SK-MEL-5 (cell line): ENCODE measurements at places on chromosomes 6 and 20. TPM values are rescaled to one million over a fixed set of nuclear protein-coding genes. Genes with fewer than 3 reads are reported as not detected.

The SEL1L2 gene
- not detected in 2 replicates for total RNA-seq

The RAET1E gene
- not detected in 2 replicates for total RNA-seq

The GSTA3 gene
- total RNA-seq = 0.80 TPM in 1 of 2 replicates, not detected in the other

The EPHA7 gene
- 4.9 and 5.7 TPM in 2 replicates for total RNA-seq

The MAS1 gene
- not detected in 2 replicates for total RNA-seq

The FANCE gene
- total RNA-seq = 9.6 and 9.9 TPM in 2 replicates

The MYH7B gene
- total RNA-seq = 0.03 and 0.08 TPM in 2 replicates

The ZNF165 gene
- total RNA-seq = 0.19 and 0.37 TPM in 2 replicates

The CTAGE9 gene
- total RNA-seq = not detected in 2 replicates

The SPATA25 gene
- 1.3 and 2.2 TPM in 2 replicates for total RNA-seq

The SALL4 gene
- 0.40 and 0.64 TPM in 2 replicates for total RNA-seq

The CLIC5 gene
- not detected in 2 replicates for total RNA-seq

The FGD2 gene
- 0.08 TPM in 1 of 2 replicates, not detected in the other for total RNA-seq

- DNase-seq = no peak
Measured at GRCh38 chr6:44190715-44191114, 26.0 kb upstream of the MYMX start.

DNA sequence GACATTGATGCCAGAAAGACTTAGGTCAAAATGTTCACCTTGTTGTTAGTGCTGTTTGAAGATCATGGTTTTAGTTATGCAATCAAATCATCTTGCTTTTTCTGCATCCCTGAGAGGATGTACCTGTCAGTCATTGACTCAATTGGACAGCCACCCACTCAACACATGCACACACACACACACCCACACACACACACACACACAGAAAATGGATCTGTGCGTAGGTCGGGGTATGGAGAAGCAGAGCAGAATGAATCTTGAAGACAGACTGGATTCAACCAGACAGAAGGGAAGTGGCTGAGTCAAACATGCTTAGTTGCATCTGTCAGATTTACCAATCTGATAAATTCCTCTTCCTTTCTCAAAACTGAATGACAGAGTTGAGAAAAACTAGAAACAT lies 19.1 kb upstream of the ZSCAN23 start:
- DNase-seq = no peak

- DNase-seq = peak; percentile 8
Measured at GRCh38 chr6:125099211-125100073, 54.1 kb upstream of the TPD52L1 start.

- DNase-seq = no peak
Measured at GRCh38 chr20:25586877-25587276, 1.5 kb upstream of the NINL start.

- DNase-seq = no peak
Measured at GRCh38 chr6:92132457-92132856, 1286.9 kb downstream of the EPHA7 start.

DNA sequence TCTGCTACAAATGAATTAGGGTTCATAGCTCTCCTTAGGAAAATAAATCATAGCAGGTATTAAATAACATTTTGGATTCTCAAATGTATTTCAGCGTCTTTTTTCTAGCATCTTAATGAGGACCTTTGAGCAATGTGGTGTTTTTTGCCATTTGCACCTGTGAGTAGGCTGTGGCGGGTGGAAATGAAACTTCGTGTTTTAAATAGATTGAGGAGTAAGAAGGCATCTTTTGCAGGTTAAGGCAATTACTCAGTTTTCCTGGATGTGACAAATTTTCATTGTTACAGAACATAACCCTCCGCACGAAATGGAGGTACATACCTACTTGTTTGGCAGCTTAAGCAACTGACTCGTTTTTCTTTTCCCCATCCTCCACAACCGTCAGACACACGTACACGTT lies 708.9 kb upstream of the NRSN1 start:
- DNase-seq = no peak

DNA sequence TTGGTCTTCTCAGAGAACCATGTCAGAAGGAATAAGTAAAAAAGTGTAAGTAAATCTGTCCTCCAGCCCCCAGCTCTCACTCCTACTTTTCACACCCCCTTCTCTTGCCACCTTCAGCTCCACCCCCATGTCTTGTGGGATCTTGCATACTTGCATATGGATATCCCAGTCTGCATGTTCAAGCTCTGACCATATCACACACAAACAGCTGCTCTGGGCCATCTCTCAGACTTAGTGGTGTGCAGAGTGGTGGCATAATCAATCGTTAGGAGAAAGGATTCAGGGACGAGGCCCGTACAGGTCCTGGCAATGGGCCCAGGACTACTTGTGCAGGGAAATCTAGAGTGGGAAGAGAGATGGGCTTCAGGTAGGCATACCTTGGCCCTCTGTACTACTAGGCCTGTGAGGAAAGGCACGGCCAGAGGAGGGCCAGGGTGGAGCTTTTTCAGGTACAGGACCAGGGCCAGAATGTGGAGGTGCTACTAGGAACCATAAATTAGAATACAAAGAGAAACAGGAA lies 112.0 kb upstream of the SGK1 start:
- DNase-seq = no peak

DNA sequence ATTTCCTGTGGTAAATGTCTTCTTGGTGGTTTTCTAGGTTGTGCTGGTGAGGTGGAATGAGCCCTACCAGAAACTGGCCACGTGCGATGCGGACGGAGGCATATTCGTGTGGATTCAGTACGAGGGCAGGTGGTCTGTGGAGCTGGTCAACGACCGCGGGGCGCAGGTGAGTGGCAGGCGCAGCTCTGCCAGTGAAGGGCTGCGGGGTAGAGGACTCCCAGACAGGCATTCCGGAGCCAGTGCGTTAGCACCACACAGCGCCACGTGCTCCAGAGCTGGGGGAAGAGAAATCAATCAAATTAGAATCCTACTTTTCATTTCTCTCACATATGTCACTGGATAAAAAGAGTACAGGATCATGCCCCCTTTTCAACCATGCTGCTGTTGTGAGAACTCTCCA lies 100.8 kb downstream of the TULP4 start:
- no peak for DNase-seq

- DNase-seq = no peak
Measured at GRCh38 chr6:63757826-63758225, 122.2 kb downstream of the PHF3 start.

GRCh38 chr20:8315639-8316573 lies 183.8 kb downstream of the PLCB1 start:
- DNase-seq = no peak

- no peak for DNase-seq
Measured at GRCh38 chr6:147867433-147868226, 359.1 kb downstream of the SAMD5 start.

DNA sequence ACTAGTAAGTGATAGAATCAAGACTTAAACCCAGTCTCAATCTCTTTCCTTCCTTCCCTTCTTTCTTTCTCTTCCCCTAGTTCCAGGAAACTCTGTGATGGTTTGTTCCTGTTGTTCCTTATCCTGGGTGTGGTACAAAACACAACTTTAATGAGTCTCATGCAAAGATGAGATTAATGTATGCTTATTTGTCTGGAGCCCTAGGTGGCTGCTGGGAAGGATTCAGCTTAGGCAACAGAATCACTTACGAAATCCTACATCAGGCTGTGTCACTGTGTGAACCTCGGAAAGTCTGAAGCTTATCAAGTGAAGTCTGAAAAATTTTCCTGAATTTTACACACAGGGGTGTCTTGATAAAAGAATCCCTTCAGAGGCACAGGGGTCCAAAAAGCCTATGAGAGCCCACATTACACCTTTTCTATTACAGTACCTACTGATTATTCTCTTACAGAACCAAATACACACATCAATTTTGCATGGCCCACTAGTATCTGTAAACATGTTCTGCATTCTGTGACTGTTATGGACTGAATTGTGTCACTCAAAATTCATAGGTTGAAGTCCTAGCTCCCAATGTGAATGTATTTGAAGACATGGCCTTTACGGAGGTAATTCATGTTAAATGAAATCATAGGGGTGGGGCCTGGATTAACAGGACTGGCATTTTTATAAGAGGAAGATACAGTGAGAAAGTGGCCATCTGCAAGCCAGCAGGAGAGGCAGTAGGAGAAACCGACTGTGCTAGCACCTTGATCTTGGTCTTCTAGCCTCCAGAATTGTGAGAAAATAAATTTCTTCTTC lies 144.7 kb downstream of the MYB start:
- DNase-seq = no peak

DNA sequence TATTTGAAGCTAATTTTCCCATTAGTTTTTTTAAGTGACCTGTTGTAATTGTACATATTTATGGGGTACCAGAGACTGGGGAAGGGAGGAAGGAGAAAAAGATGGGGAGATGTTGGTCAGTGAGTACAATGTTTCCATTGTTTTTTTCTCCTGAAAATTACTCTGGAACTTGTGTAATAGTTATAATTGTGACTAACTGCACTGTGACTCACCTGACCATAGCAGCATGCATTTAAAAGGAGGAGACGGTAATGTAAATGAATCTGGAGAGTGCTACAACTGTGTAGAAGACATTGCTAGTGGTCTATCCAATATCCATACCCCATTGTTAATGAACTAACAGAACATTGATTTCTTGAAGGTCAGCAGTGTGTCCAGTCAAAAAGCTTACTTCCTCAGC lies 133.4 kb downstream of the RFPL4B start:
- no peak for DNase-seq

GRCh38 chr6:106825156-106825555 lies 149.4 kb downstream of the CD24 start:
- DNase-seq = no peak

DNA sequence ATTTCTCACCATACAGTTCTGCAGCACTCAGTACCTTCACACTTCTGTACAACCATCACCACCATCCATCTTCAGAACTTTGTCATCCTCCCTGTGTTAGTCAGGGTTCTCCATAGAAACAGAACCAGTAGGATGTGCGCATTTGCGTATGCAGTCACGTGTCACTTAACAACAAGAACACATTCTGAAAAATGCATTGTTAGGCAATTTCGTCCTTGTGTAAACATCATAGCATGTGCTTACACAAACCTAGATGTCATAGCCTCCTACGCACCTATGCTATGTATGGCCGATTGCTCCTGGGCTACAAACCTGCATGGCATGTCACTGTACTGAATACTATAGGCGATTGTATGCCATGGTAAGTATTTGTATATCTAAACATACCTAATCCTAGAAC lies 66.2 kb upstream of the PTPRT start:
- DNase-seq = no peak

GRCh38 chr6:11386323-11386722 lies 151.2 kb upstream of the TMEM170B start:
- no peak for DNase-seq

DNA sequence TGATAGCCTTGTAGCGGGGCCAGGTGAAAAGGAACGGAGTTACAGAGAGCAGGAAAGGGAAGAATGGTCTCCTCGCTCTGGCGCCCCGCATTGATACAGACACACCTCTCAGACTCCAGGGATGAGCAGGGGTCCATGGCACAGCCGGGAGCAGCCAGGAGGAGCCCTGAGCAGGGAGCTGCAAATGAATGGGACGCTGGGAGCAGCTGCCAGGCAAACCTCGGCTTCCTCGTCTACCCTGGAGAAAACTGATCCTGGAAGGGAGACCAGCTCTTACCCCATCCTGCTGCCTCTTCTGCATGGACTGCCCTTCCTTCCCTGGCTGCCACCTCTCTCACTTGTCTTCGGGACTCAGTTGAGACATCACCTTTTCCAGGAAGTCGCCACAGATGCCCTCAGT lies 97.3 kb upstream of the MAFB start:
- no peak for DNase-seq

GRCh38 chr6:28683945-28684538 lies 158.4 kb downstream of the GPX5 start:
- peak; percentile 72 for DNase-seq

- DNase-seq = no peak
Measured at GRCh38 chr6:54335871-54336270, 27.6 kb downstream of the TINAG start.

DNA sequence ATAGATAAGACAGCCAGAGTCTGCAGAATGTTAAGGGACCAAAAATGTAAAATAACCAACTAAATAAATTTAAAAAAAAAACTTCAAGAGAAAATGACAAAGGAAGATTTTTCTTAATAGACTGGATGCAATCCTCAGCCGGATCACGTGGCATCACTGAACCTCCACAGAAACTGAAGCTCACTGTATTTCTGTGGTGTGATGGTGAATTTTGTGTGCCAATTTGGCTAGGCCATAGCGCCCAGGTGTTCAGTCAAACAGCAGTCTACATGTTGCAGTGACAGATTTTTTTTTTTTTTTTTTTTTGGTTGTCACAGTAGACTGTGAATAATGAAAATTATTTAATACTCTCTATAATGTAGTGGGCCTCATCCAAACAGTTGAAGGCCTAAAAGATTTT lies 95.5 kb downstream of the ARHGAP18 start:
- DNase-seq = no peak

DNA sequence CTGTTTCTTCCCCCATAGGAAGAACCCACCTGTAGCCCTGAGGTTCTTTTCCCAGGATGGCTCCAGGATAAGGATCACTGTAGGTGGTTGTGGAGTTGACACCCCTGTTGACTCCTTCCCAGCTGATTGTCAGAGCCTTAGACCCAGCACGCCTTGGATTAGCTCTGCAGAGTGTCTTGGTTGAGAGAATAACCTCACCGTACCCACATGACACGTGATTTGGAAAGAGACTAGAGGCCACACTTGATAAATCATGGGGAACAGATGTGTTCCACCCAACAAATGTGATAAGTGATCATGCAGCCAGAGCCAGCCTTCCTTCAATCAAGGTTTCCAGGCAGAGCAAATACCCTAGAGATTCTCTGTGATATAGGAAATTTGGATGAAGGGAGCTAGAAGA lies 12.2 kb downstream of the BTN3A1 start:
- no peak for DNase-seq

GRCh38 chr6:3403238-3404173 lies 53.3 kb downstream of the SLC22A23 start:
- no peak for DNase-seq

DNA sequence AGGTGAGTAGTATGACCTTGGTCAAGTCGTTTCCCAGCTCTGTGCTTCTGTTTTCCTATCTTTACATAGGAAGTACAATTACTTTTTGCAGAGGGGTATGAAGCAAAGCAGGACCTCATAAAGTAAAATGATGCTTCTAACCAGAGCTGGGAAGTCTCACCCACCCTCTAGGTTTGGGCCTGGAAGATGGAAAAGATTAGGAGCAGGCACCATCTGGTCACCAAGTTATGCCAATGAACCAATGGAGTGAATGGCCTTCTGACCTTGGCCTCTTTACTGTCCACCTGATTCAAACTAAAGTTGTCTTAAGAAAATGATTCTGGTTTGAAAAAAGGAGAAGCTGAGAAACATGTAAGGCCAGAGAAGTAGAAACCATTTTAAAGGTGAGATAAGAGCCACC lies 68.9 kb upstream of the CTNNBL1 start:
- no peak for DNase-seq

DNA sequence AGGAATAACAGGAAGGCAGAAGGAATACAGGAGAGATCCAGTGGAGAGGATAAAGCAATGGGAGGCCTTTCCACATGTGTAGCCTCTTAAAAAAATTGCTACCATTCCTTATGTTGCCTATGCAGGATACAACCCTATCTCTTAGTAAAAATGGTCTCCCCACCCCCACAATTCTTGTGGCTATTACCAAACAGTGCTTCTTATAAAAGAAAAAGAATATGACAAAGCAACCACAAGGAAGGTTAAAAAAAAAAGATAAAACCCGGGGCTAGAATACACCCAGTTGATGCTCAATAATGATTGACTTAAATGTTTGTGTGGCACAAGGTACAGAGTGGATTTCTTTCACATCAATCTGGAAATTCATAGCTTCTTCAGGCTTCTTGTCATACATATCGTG lies 250.9 kb downstream of the HIVEP2 start:
- DNase-seq = no peak

- DNase-seq = no peak
Measured at GRCh38 chr6:148146717-148147462, 195.7 kb upstream of the SASH1 start.

GRCh38 chr6:4664911-4665310 lies 111.3 kb upstream of the CDYL start:
- no peak for DNase-seq

- no peak for DNase-seq
Measured at GRCh38 chr20:17771206-17772004, 71.6 kb downstream of the BANF2 start.
